ENCODE measurements at places on chromosomes 12 and 14. TPM values are rescaled to one million over a fixed set of nuclear protein-coding genes. Genes with fewer than 3 reads are reported as not detected.

DNA sequence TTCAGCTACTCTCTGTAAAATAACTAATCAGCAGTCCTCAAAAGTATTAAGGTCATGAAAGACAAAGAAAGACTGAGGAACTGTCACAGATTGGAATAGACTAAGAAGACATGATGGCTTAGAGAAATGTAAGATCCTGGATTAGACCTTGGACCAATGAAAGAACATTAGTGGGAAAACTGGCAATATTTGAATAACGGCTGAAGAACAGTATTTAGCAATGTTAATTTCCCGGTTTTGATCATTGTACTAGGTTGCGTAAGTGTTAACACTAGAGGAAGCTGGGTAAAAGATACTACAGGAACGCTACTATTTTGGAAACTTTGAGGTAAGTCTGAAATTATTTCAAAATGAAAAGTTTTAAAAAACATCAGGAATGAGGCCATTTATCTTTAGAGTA is 98.8 kb upstream of the RESF1 start:
- DNase-seq, result no peak

GRCh38 chr12:106240821-106241220 is 7.0 kb downstream of the CKAP4 start:
- DNase-seq, result no peak

- DNase-seq, result no peak
Measured at GRCh38 chr14:64714432-64715025, 10.3 kb downstream of the PLEKHG3 start.

- no peak for DNase-seq
Measured at GRCh38 chr12:111685322-111685810, 390 bp downstream of the BRAP start.

DNA sequence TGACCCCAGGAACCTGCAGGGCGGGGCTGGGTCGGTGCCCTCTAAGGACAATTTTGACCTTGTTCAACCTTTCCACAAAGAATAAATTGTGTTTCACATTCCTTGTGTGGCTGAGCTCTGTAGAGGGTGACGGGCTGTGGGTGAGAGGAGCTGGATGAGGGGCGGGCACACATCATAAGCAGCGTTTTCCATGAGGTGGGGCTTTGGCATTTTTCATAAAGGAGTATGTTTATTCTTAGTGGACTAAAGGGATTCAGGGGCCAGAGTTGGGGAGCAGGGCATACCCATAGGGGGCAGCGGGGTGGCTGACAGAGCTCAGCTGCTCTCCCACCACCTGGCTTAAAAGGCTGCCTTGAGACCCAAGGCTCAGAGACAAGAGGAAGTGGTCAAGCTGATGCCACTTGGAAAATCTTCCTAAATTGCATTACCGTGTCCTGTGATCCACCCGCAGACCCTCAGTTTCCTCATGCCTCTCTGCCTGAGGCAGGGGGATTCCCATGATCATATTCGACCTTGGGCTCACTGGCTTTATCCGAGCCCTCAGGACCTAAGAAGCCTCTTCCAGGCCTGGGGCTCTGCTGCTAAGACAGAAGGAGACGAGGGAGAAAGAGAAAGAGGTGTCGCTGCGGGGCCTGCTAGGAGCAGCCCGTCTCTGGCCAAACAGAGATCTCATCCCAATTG is 11.4 kb downstream of the MMP14 start:
- no peak for DNase-seq

DNA sequence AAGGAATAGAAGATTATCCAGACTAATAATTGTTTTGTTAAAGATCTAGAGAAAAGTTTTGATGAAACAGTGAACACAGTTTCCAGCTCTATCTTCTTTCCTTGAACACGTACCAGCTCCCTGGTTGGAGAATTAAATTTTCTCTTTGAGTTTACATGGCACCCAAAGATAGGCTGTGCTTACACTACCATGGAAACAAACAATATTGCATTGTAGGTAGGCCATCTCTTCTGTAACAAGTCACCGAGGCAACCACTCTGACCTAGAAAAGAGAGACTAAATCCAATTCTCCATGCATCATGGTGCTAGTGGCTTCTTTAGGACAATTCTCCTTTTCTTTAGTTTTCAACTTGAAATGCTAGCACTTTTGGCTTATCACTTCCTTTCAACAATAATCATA is 9.9 kb downstream of the BMAL2 start:
- no peak for DNase-seq

DNA sequence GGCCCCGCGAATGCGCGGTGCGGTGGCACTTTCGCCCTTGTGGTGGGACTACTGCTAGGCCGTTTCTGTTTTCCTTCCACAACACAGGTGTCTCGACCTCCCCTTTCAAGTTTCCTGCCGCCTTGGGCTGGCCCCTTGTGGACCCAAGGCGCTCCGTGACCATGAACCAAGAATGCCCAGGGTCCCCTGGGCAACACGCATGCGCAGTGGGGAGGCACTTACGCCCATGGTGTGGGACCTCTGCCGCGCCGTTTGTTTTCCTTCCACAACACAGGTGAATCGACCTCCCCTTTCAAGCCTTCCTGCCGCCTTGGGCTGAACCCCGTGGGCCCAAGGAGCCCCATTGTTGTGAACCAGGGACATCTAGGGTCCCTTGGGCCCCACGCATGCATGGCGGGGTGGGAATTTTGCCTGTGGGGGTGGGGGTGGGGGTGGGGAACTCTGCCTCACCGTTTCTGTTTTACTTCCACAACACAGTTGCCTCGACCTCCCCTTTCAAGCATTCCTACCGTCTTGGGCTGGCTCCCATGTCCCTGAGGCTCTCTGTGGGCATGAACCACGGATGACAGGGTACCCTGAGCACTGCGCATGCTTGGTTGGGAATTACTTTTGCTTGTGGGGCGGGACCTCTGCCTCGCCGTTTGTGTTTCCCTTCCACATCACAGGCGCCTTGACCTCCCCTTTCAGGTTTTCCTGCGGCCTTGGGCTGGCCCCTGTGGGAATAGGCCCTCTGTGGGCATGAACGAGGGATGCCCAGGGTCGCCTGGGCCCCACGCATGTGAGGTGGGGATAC is 355.1 kb downstream of the ALG10 start:
- no peak for DNase-seq

GRCh38 chr14:85542623-85543022 is 12.7 kb downstream of the FLRT2 start:
- no peak for DNase-seq

DNA sequence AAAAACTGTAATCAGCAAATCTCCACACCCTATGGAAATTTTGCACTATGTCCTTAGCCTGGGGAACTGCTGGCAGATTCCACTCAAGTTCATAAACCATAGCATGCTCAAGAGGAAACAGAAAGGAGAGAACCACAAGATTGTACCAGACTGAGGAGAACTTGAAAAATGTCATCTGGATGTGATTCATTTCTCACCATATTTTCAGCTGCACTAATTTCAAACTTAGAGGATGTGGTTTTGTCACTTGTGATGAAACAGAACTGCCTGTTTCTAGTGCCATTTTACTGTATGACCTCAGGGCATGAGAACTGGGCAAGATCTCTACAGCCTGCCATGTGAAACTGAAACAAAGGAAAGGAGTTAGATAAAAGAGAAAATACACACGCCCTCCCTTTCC is 1493.1 kb upstream of the FLRT2 start:
- DNase-seq, result no peak

DNA sequence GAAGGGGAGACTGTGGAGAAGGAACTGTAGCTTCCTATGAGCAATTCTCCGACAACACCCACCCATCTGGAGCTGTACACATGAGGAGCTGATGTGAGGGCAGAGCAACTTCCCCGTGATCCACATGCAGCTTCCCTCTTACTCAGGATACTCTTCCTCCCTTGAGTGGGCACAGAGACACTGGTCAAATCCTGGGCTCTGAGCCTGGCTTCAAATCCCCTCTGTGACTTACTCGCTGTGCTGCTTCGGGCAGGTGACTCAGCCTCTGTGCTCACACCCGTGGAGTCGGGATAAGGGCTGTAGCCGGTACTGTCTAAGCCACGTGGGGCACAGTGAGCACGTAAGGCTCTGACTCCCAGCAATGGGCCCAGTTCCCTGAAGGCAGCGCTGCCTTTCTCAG is 31.1 kb downstream of the ZFYVE21 start:
- DNase-seq, result no peak

DNA sequence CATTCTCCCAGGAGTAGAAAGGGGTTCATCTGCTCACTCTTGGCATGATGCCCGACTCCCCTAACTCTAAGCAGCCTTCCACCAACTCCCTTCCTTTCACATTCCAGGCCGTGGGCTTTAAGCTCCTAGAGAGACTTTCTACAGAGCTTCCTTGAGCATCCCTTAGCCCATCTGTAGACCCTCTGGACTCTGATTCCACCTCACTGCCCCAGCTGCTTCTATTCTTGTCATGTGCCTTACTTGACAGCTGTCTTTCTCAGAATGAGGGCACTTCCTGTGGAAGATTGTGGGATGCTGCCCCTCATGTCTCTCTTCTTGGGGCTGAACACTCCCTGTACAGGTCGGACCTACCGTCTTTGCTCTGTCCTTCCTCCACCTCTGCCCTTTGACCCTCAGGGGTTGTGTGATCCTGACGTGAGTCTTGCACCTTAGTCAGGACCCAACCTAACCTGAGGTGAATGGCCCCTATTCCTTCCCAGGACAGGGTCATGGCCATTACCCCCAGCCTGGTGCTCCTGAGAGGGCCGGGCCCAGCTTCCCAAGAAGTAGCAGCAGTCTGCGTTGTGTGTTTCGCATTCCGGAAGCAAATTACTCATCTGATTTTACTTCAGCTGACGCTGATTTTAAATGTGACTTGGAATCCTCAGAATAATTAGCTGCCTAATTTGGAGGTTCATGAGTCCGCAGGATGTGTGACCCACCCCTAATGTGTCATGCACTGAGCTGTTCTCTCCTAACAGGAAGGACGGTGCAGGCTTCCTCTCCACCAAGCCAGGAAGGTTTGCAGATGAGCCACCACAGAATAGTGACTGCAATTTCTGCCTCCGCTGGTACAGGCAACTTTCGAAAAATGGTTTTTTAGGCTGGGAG is 2.7 kb upstream of the GALNT6 start:
- DNase-seq, result peak; percentile 49

GRCh38 chr12:64446295-64446694 is 5.6 kb upstream of the TBK1 start:
- DNase-seq, result no peak

The KIF26A gene
- 5.0 TPM for polyA plus RNA-seq

The PTPRQ gene
- polyA plus RNA-seq, result not detected

The RAPGEF3 gene
- polyA plus RNA-seq, result 62.1 TPM

The RAD51AP1 gene
- polyA plus RNA-seq, result 0.19 TPM

The SYT10 gene
- polyA plus RNA-seq, result not detected

The NUDT4 gene
- 242 TPM for polyA plus RNA-seq

The AGAP2 gene
- polyA plus RNA-seq, result 8.6 TPM

The WNT1 gene
- polyA plus RNA-seq, result not detected

All from heart left ventricle (tissue), 16 donors.